ENCODE measurements at places on chromosomes 1 and 21.

DNA sequence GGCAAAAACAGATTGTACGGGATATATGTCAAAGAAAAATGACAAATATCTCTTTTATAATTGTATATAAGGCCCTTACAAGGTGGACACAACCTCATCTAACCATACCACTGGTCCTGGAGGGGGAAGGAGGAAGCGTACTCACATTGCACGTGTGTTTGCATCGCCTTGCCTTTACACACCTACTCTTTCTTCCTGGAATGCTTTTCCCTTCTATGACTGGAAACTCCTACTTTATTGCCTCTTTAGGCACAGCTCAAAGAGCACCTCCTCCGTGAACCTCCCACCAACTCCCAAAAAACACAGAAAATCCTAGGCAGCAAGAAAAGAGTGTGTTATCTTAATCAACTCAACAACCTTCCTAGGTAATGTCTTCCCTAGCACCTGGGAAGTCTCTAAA is 99.7 kb upstream of the LBR start:
- DNase-seq = no peak

DNA sequence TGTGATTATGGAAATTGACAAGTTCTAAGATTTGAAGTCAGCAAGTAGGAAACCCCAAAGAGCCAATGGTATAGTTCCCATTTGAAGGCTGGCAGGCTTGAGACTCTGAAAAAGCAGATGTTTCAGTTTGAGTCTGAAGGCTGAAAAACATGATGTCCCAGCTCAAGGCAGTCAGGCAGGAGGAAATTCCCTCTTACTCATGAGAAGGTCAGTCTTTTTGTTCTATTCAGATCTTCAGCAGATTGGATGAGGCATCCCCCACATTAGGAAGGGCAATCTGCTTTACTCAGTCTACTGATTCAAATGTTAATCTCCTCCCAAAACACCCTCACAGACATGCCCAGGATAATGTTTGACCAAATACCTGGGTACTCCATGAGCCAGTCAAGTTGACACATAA is 372.5 kb upstream of the ST6GALNAC5 start:
- no peak for DNase-seq

DNA sequence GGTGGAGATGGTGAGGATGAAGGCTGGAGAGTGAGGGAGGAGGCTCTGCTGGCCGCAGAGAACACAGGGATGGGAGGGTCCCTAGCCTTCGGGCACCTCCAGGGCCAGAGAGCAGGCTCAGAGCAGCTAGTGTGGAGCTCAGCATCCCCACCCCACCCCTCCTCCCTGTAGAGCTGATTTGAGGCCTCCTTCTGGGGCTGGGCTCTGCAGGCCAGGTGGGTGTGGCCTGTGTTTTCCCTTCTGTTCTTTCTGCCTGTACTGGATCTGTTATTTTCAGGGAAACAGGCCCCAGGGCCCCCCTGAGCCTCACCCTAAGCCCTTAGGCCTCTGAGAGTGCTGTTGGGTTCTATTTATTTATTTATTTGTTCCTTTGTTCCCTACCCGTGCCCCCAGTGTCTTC is 44.8 kb downstream of the TMCC2 start:
- no peak for DNase-seq

- DNase-seq = no peak
These were observed 75.3 kb upstream of the WDR26 start for GRCh38 chr1:224509907-224510306.

DNA sequence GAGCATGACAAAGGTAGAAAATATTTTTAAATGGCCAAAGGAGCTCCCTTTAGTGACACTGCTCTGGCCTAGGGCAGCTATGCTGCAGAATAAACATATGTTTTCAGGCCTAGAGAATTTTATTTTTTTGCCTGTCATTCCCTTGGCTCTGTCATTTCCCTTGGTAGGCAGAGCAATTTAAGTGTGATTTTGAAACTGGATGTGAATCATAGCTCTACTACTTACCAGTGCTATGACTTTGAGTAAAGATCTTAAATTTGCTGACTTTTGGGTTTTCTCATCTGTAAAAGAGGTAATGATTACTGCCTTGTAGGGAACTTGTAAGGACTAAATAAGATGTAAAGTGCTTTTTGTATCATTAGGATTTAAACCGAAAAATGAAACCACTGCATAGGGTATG is 189.0 kb upstream of the ZRANB2 start:
- DNase-seq = no peak

- peak; percentile 91 for DNase-seq
These were observed 1.1 kb downstream of the STMN1 start for GRCh38 chr1:25904943-25905679.

- no peak for DNase-seq
These were observed 603.4 kb downstream of the PTPRU start for GRCh38 chr1:29839726-29840125.

- DNase-seq = no peak
These were observed 43.0 kb downstream of the ACOT7 start for GRCh38 chr1:6350416-6351088.

DNA sequence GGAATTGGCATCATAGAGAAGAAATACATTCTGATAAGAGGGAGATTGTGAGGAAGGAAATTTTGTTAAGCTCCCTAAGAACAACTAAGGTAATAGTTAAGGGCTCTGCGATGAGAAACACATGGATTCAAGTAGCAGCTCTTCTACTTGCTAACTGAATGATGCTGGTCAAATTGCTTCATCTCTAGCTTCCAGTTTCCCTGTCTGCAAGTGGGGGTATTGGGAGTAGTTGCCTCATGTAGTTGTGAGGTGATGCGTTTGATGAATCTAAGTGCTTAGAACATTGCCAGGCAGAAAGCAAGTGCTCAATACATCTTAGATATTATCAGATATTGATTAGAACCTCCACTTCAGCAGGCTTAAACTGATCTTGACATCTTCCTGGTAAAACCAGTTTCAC is 84.8 kb downstream of the CD58 start:
- DNase-seq = no peak

GRCh38 chr1:19852036-19852435 is 30.2 kb upstream of the OTUD3 start:
- DNase-seq = no peak

DNA sequence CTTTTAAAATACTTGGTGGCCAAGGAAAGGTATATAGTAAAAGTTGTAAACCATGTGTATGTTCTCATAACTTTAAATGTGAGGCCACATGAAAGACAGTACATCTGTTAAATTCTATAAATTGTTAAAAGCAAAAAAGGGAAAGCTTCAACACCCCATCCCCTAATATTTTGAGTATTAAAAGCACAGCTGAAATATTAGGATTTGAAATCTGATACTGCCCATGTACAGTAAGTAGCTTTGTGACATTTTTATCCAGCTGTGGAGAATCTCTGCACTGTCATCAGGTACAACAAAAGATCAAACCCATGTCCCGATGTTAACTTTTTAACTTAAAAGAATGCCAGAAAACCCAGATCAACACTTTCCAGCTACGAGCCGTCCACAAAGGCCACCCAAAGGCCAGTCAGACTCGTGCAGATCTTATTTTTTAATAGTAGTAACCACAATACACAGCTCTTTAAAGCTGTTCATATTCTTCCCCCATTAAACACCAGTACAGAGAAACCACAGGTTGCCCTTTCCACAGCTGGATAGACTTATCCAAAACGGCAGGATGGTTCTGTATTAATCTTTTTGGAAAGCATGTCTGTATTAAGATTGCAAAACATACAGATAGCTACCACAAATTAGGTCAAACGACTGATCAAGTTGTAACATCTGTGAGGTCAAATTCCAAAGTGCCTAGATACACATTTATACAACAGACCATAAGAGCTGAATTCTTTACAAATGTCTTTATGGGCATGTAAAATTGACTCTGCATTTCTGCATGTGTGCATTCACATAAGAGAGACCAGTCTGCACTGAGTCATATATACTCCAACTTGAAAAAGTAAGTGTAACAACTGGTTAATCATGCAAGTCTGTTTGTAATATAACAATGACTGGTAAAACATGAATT is 5.2 kb downstream of the IRF2BP2 start:
- DNase-seq = no peak

Measured in stimulated activated CD8-positive, alpha-beta memory T cell treated with anti-CD3 and anti-CD28 coated beads, Interleukin-4, amount 100 ng/mL, for 4 hours (primary cell).